ENCODE measurements at places on chromosomes 4 and X.

DNA sequence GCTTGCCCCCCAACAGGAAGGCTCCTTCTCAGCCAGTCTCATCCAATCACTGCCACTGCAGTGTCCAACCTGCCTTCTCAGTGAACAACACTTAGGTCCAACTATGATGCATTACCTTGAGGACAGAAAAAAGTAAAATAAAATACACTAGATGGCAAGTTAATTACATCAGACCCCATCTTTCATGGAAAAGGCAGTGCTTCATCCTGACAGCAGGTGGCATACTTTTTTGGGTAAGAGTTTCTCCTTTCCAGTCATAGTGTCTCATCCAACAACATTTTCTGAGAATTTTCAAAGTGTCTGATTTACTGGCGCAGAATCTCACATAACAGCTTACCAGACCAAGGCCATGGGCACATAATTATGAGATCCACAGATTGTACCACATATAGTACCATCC, 1742.8 kb downstream of the PCDH7 start:
- DNase-seq, result no peak

DNA sequence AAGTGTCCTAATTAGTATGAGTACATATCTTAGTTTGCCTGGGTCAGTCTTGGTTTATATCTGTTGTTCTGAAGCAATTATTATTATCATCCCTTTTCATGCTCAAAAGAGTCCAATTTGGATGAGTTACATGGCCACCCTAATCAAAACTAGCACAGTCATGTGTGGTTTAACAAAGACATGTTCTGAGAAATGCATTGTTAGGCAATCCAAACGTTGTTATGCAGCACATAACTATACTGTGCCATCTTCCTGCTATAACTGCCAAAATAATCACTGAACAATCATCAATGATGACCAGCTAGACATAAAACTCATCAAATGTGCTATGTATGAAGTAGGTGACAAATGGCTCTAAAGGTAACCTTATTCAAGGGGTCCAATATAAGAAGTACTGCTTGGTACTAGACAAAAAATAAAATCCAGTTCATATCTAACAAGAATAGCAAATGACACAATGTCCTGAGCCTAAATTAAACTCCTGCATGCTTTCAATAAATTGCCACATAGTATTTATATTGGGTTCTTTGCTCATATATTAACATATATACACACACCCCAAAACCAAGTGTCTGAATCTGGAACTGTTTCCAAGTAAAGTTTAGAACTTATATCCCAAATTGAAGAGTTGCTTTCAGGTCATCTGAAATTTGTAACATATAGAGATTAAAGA, 41.9 kb downstream of the CNOT6L start:
- DNase-seq, result no peak

GRCh38 chr4:152072001-152072485, 311.2 kb upstream of the GATB start:
- no peak for DNase-seq

GRCh38 chr4:24089851-24090534, 200.1 kb upstream of the PPARGC1A start:
- DNase-seq, result no peak

DNA sequence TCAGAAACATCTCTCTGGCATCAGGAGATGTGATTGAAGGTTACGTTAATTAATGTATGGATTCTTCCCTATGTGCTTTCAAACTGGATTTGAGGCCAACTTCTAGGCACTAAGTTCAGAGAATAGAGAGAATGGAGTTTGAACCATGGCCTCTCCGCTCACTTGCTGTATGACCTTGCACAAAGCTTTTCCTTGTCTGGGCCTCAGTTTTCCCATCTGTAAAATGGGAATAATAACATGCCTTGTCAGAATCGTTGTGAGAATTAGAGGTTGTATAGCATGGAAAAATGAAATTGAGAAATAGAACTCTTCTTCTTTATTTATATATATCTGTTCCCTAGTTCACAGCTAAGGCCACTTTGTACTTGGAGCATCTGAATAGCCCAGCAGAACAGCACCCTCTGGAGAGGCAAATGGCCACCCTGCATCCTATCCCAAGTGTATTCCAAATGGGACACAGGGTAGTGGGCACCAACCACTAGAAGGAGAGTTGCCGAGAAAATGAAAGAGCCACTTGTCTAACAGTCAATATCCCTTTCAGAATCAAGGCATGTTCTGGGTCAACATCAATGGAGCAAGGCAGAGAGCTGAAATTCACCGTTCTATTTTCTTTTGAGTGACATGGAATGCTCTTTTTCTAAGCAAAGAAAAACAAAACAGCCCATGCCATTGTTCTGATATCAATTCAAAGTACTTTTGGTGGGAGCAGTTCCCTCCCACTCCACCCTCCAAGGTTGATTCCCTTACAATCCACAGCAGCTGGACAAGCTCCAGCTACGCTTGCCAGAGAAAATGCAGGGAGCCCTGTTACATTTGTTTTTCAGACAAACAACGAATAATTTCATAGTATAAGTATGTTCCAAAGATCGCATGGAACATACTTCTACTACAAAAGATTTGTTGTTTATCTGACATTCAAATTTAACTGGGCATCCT, 23.3 kb upstream of the MTM1 start:
- DNase-seq, result no peak

DNA sequence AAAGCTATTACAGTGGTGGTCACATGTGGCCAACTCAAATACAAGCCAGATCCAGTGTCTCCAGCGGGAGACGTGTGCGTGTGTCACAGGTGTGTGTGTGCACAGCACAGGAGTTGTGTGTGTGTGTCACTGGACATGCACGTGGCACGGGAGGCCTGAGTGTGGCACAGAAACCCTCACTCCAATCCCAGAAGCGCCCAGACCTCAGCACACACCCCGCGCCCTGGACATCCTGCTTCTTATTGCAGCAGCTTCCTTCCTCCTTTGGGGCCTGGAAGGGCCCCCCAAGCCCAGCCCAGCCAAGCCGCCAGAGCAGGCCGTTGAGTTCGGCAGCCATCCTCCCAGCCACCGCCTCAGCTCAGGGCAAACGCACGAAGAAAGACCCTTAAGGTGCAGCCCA, 37.9 kb downstream of the ACOX3 start:
- no peak for DNase-seq

DNA sequence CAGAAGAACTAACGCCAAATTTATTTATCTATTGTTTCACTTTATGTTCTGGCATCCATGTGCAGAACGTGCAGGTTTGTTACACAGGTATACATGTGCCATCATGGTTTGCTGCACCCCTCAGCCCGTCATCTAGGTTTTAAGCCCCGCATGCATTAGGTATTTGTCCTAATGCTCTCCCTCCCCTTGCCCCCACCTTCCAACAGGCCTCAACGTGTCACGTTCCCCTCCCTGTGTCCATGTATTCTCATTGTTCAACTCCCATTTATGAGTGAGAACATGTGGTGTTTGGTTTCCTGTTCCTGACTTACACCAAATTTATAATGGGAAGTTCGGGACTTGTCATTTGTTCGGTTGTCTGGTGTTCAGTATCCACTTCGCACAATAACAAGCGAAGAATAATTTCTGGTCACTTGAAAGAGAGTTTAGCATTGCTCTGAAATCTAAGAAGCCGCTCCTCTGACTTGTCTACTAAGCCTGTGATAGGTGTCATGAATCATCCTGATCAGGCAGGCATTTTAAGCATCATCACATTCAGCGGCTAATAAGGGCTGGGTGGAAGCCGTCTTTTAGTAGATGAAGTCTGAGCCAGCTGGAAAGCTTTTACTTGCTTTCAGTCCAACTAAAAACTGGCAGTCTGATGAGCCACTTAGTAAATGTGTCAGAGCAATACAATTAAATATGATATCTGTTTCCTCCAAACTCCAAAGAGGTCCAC, 1065.7 kb upstream of the PABPC4L start:
- no peak for DNase-seq

DNA sequence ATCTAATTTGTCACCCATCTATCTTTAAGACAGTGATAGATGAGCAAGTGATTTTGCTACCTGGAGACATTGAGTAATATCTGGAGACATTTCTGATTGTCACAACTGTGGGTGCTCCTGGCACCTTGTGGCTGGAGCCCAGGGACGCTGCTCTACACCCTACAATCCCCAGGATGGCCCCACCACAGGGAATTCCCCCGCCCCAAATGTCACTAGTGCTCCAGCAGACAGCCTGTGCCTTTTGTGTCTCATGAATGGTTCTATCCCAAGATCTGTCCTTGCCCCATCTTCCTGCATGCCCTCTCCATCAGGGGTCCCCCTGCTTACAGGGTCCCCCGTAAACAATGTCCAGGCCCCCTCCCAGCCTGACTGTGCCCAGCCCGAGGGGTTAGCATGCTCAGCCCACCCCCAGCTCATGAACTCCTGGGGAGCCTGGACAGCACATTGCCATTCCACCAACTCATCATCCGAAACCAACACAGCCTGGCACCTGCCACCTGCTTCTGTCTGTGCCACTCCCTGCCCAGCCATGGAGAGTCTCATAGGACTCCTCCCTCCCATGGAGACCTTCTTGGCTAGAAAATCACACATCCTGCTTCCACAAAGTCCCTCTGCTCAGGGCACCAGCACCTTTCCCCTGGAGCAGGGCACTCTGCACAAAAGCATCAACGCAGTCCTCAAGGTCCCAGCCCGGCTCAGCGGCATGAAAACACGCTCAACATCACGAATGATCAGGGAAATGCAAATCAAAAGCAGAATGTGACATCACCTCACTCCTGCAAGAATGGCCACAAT, 5.7 kb downstream of the P2RY8 start:
- DNase-seq, result no peak

DNA sequence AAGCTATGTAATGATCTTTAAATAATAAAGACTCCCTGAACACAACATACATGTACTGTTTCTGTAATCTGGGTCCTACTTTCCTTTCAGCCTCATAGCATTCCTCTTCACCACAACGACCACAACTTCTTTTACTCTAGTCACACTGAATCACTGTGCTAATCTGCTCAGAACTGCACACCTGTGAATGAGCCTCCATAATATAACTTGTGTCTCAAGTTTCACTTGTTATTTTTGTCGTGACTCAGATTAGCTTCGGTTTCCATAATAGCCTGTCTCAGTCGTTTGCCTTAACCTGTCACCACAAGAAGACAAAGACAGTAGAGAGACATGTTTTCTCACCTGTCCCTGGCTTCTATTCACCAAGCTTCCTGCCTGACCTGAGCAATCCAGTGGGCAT, 61.8 kb downstream of the MAGED1 start:
- no peak for DNase-seq

GRCh38 chr4:16116493-16116990, 32.7 kb upstream of the PROM1 start:
- DNase-seq, result no peak
